ENCODE measurements at places on chromosomes 3 and 15.

DNA sequence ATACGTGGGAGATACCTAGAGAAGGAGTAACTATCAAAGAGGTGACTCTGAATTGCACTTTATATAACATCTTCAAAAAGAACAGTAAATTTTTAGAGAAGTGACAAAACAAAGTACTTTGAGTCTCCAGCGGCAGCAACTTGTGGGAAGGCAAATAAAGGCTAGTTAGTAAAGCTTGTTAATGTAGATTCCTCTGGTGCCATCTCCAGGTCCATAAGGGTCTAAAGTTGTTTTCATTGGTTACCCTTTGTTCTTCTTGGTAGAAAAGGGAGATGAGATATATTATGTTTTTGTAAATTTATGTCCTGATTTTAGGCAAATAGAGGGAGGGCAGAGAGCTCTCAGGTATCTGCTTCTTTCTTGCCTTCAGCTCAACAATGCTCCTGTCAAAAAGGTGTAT lies 161.6 kb downstream of the MYRIP start:
- DNase-seq: no peak

- DNase-seq: peak; percentile 54
Observed at GRCh38 chr3:11774296-11774877, 72.3 kb downstream of the TAMM41 start.

DNA sequence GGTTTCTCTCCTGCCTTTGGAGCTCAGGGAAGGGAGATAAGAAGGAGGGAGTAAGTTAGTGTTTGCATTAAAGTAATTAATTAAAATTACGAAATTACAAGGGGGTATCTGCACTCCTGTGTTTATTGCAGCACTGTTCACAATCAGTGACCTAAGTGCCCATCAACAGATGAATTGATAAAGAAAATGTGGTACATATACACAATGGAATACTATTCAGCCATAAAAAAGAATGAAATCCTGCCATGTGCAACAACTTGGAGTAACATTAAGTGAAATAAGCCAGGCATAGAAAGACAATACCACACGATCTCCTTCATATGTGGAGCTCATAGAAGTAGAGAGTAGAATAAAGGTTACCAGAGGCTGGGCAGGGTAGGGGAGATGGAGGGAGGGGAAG lies 202.0 kb downstream of the SHQ1 start:
- DNase-seq: no peak

GRCh38 chr15:27499191-27499590 lies 528.2 kb downstream of the GABRG3 start:
- DNase-seq: no peak

DNA sequence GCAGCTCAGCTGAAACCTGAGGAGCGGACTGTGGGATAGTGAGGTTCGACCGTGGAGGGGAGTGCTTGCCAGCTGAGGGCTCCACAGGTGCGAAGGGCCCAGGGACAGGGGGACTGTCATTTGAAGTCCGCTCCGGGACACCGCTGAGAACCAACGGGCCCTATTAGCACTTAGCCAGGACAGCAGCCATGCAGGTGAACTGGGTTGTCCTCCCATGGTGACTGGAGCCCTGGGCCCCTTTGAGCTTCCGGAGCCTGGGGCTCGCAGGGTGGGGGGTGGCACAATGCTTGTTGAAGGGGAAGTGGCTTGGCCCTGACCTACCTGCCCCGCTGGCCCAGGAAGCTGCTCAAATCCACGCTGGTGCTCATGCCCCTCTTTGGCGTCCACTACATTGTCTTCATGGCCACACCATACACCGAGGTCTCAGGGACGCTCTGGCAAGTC lies 24.7 kb downstream of the PTH1R start:
- no peak for DNase-seq

- DNase-seq: no peak
Observed at GRCh38 chr3:170352936-170353335, 4.6 kb upstream of the SKIL start.

- no peak for DNase-seq
Observed at GRCh38 chr3:125250973-125251372, 38.4 kb upstream of the SLC12A8 start.

- DNase-seq: peak; percentile 67
Observed at GRCh38 chr3:30871720-30872119, 22.7 kb downstream of the GADL1 start.

DNA sequence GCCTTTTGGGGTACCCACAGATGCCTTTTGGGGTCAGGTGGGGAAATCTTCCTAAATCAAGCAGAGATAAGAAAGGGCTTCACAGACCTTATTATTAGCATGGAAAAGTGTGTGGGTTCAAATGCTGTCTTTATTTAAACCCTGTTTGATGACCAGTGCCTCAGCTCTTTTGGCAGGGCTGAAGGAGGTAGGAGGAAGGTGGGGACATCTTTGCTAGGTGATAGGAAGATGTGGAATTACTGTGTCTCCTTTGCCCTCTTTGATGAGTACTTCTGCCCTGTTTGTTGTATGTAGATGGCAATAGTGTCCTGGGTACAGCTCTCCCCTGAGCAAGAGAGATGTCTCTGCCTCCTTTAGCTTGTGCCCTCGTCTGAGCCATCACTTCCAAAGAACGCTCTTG lies 333.3 kb upstream of the ROPN1 start:
- no peak for DNase-seq

DNA sequence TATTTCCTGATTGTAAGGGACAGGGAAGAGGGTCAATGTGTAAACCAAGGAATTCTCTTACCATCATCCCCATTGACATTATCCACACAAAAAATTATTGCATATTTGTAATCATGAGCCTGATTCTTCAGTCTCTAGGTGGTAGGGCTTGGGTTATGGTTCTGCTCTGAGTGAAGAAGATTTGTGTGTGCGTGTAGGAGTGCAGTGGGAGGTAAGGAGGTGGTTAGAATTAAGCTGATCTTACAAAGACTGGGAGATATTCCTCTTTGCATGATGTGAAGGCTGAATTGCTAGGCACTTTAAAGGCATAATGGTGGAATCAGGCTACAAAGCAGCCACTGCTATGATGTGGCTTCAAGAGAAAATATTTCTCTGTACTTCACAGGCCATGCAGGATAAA lies 23.0 kb upstream of the MINDY4B start:
- DNase-seq: no peak

GRCh38 chr3:110871869-110872268 lies 199.7 kb upstream of the NECTIN3 start:
- no peak for DNase-seq

- DNase-seq: no peak
Observed at GRCh38 chr15:101407439-101407838, 82.1 kb downstream of the PCSK6 start.

DNA sequence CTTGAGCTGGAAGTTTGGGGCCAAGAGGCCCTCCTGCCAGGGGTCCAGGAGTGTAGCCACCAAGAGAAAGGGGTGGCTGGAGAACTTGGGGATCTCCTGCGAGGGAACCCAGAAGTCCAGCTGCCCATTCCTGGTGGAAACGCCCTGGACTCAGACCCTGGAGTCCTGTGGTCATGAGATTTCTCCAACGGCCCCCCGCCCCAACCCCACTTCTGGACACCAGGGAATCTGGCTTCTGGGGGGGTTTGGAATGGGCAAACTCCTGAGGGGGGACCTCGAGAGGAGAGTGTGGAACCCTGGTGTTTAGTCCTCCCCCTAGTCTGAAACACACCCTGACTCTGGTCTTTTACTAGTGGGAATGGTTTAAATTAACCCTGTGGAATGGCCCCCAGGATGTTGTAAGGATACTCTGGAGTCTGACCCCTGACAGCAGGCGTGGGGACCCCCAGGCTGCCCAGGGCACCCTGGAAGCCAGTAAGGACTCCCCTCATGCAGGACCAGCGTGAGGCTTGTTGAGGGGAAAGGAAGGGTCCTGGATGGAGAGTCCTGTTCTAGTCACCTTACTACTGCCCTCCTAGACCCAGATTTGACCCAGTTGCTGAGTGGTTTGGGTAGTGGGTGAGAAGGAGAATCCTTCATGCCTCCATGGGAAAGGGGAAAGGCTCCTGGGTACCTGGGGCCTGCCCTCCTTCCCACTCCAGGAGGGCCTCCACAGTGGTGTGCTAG lies 540 bp downstream of the KLHDC8B start:
- no peak for DNase-seq

GRCh38 chr3:179452176-179452564 lies 900 bp upstream of the GNB4 start:
- peak; percentile 72 for DNase-seq

DNA sequence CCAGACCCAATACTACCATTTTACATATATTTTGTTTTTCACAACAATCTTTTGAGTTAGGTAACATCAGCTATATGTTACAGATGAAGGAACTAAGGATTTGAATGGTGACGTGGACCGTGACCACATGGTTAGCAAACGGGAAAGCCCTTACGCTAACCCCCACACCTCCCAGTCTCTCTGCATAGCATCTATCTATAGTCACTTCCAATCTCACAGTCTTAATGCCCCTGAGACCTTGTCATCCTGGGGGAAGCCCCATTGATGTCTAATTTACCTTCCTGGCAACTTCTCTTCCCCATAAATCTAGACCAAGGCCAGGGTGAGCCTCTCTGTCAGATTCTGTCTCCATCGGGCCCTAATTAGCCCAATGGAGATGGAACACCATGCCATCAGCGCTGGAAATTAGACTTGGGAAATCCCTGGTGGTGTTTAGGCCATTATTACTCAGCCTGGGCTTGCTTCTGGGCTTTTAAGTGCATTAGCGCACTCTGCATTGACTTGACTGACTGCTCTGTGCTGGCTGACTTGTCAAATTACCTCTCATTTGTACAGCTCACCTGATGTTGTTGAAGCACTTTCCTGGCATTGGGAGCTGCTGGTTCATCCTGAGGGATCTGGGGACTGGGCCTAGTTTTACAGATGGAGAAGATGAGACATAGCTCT lies 34.0 kb upstream of the SH3GL3 start:
- DNase-seq: no peak

GRCh38 chr3:23324745-23325144 lies 121.6 kb downstream of the UBE2E2 start:
- no peak for DNase-seq

DNA sequence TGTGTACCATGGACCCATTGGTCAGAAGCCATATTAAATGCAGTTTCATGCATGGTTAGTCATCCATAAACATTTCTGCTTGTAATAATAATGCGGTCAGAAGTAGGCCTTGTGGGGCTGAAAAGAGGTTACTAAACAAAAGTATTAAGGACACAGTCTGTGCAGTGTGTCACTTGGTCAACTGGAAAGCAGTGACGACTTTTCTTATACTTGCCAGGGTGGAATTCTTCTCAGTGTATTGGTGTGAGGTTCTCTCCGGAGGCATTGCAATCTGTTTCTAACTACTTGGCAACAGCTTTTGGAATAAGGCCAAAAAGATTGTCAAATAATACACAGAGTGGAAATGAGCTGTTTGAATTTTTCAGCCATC lies 46.8 kb downstream of the CHL1 start:
- DNase-seq: peak; percentile 70

DNA sequence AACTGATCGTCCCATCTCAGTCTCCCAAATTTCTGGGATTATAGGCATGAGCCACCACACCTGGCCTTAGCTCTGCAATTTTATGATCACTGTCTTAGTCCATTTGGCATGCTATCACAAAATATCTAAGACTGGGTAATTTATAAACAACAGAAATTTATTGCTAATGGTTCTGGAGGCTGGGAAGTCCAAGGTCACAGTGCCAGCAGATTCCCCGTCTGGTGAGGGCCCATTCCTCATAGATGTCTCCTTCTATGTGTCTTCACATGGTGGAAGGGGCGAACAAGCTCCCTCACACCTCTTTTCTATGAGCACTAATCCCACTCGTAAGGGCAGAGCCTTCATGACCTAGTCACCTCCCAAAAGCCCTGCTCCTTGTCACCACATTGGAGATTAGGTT lies 55.3 kb upstream of the KIF23 start:
- no peak for DNase-seq

GRCh38 chr15:90241343-90242192 lies 7.6 kb downstream of the GDPGP1 start:
- no peak for DNase-seq

DNA sequence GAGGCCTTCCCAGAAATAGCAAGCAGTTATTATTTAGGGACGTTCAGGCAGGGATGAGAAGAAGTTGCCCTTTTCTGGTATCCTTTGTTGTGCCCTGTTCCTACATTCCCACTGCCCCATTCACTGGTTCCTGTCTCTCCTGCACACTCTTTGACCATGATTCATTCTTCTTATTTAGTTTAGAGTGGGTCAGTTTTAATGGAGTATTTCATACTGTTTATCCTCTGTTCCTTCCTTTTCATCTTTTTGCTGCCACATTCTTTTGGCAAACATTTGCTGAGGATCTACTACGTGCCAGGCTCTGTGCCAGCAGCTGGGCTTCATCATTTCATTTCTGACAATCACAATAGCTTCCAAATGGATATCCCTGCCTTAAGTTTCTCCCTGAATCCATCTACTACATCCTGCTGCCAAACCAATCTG lies 11.8 kb upstream of the EID1 start:
- no peak for DNase-seq

- DNase-seq: no peak
Observed at GRCh38 chr3:170052398-170052797, 14.6 kb downstream of the GPR160 start.

DNA sequence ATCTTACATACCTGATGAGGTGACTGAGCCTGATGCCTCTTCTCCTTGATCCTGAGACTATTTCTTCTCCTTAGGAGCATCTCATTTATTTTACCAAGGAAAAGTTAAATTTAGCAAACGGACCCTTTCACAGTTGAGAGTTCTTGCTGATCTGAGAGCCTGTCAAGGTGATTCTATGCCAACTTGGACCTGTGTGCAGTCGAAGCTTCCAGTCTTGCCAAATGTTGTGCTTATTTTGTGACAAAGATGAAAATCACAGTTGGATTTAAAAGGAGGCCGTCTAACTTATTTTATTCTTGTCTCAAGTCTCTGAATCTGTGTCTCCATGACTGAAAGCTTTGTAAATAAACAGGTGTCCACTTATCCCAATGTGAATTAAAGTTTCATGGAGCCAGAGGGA lies 296.3 kb upstream of the EPHA3 start:
- no peak for DNase-seq

DNA sequence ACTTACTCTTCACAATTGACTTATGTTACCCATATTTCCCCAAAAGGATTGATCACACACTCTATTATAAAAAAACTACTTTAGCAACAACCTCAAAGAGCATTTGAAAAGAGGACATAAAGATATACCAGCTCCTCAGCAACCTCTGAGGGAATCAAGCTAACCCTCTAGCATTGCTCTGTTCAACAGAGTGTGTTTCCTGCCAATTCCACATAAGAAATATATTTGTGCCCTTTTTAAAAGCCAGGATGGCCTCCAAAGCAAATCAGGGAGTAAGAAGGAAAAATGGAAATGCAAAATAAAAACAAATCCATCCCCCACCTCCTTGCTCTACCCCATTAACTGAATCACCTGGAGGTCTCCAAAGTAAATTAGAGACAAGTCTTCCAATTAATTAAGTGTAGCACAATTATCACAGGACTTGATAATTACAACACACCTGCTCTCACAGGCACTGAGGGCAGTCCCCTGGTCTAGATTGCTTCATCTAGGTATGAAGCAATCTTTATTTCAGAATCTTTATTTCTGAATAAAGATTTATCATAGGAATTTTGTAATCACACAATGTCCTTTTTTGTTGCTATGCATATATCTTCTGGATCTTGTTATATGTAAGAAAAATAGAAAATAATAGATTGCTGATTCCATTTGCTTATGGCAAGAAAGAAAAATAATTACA lies 34.8 kb downstream of the GPR176 start:
- no peak for DNase-seq
